ENCODE measurements at places on chromosomes 5 and 9.

DNA sequence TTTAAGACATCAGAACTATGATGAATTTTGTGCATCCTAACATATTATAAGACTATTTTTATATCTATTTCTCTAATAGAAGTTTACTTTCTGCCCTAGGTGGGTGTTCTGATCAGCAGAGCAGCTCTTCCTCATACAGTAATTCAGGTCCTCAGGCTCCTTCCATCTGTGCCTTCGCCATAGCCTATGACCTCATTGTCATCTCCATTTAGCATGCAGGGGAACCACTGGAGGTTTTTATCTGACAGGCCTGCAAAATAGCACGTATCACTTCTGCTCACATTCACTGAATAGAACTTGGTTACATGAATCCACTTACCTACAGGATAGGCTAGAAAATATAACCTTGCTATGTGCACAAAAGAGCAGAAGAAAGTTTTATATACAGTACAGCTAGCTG, 159.4 kb upstream of the CCNH start:
- DNase-seq, result no peak

GRCh38 chr9:106528158-106528557, 334.8 kb upstream of the ZNF462 start:
- DNase-seq, result no peak

DNA sequence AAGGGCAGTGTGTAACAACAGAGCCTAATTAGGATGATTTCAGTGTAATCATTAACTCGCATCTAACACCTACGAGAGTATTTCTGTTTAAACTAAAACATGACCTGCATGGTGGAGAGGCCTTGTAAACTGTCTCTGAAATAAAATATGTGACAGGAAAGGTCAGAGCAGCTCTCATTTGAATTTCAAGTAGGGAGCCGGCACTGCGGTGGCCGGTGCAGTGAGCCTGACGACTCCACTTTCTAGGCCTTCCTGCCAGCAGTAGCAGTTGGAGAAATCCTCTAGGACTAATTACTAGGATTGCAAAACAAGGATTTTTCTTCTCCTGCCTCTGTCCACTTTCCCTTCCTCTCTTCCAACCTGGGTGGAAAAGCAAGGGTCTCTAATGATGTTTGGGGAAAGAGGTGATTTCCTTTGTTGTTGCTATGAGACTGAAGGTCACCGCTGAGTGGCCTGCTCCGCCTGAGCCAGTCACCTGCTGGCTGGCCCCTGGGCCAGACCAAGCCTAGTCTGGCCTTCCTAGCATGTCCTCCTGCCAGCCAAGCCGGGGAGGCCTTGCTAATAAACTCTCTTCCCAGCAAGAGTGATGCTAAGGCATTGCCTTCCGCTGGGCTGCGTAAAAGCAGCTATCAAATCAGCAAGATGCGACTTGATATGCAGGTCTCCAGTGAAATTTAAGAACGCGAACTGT, 245.7 kb downstream of the PSAT1 start:
- no peak for DNase-seq

- no peak for DNase-seq
These were observed 25.0 kb upstream of the CCNH start for GRCh38 chr5:87437724-87438123.

- DNase-seq, result no peak
These were observed 195.5 kb downstream of the TMEM167A start for GRCh38 chr5:82881571-82882174.

DNA sequence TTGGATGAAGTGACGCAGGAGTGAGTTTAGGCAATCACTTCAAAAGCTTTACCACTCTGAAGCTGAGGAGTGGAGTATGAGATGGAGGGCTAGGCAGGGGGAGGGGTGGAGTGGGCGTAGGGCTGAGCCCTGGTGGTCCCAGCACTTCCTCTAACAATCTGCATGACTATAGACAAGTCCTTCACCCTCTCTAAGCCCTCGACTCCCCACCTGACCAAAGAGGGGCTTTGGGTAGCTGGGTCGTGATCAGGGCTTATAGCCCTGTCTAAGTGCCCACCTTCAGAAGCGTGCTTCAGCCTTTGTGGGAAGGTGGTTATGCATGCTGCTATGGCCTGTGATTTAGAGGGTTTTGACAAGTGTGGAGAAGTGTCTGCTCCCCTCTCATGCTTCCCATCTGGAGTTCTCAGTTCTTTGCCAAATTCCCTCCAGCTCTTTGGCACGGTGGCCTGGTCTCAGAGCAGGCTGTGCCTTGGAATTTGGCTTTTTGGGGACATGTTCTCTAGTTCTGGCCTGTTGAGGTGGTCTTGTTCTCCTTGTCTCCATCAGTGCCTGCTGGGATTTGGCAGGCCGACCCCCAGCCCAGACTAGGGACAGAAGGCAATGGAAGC, 53.0 kb downstream of the ACTBL2 start:
- DNase-seq, result no peak

DNA sequence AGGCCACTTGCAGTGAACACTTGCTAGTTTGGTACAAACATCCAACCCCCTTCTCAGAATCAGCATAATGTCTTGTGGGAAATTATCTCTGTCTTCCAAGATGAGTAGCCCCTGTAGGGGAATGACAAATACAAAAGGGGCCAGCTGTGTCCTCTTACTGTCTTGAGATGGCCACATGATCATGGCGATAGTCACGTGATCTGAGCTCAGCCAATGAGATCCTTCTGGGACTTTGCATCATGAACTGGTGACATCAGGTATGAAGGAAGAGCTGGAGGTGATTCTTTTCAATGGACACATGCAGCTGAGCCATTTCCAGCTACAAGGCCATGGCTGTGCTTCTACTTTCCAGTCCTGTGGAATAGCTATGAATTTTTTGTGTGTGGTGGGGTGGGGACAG, 206.3 kb downstream of the IRX1 start:
- no peak for DNase-seq

DNA sequence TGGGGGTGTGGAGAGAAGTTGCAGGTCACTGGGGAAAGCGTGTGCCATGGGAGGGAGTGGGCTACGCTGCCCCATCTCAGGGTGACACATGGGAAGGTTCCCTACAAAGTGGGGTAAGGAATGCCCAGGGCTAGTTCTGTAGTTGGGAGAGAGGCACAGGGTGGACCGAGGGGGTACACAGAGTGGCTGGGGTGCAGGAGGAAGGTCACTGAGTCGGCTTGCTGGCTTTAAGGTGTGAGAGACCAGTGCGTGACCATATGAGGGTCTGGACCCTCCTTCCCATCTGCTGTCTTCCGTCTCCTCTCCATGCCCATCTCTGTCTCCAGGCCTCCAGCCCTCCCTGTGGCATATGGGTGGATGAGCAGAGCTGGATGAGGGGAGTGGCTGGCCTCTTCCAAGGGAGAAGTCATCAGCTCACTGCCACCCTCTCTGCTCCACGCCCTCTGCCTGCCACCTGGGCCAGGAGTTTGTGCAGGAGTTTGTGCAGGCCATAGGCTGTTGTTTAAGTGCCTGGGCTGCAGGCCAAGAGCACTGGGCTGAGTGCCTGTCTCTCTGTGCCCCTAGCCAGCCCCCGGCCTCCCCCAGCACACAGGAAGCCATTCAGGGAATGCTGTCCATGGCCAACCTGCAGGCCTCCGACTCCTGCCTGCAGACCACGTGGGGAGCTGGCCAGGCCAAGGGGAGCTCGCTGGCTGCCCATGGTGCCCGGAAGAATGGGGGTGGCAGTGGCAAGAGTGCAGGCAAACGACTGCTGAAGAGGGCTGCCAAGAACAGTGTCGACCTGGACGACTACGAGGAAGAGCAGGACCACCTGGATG, 96.8 kb downstream of the PHF2 start:
- peak; percentile 5 for DNase-seq

DNA sequence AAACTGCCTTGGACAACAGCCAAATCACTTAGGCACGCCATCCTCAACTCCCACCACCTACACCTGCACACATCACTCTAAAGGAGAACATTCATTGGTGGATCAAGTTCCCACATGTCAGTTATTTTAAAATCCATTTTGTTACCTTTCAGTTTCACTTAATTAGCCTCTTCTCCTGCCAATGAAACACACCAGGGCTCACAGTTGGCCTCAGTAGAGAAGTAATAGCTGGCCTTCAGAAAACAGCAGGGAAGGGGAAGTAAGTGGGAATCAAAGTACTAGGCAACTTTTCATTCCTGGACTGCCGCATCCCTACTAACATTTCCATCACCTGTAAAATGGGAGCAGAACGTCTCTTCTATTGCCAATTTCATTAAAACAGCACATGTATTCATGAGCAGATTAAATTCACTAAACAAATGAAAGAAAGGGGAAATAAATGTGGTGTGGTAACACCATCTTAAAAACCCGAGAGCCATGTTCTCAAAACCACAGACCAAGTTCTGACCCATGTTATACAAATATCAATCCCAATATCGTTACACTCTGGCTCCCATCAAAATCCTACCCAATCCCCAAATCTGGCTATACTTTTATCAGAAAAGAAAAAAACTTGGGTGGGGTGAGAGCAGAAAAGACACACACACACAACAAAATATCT, 1.7 kb downstream of the SIL1 start:
- DNase-seq, result no peak

GRCh38 chr5:140049205-140049604, 6.1 kb upstream of the NRG2 start:
- DNase-seq, result no peak

DNA sequence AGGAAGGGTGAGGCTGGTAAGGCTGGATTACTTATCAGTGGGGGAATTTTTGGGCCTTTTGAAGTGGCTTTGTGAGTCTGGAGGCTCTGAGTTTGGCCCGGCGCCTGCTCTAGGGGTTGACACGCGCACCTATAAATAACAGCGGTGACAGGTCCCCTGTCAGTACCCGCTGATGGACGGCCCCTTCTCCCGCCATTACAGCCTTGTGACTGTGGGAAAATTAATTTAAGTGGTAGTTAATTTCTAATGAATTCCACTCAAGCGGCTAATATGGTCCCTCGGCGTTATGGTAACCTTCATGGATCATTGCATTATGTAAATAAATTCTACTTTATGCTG, 16.5 kb downstream of the MRPL36 start:
- no peak for DNase-seq

DNA sequence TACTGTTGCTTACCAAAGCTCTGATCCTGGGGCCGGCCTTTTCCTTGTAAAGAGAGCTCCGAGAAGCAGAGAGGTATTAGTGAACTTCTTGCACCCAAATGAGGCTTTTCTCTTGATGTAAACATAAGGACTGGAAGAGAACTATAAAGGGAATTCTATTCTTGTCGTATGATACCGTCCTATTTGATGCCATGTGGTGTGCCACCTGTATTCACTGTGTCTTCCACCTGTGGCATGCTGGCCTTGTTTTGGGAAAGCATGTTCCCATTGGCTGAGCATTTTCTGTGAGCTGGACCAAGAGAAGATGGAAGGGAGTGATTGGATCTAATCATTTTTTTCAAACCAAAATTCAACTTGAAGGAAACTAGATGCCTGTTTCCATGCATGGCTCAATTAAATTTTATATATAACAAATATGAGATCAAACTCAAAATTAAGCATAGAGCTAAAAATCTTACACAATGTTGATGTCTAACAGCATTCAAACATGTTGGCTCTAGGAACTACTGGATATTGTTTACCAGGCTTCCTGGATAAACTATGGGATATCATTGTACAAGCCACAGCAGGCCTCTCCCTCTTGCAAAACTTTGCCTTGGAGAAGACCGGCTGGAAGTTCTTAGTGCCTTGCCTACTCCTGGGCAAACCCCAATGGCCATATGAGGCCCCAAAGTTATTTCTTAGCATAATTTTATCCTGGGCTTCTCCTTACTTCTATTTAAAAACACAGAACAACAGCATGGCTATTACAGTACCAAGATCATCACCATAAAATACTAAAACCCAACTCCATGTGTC, 115.3 kb downstream of the TSSK1B start:
- DNase-seq, result no peak

DNA sequence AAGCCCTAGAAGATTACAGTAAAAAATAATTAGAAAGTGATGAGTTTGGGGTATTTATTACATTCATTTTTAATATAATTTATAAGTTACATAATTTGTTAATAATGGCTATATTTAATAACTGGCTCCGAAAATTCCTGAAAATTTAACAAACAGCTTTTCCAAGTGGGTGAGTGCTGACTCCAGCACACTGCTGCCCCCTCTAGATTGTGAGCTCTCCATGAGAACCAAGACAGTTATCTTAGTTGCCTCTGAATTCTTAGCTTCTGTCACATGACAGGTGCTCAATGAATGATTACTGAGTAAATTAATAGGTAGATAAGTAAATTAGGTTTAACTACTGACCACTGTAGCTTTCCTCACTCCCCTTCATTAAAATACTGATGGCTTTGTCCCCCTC, 7.8 kb downstream of the KLHL3 start:
- DNase-seq, result no peak

GRCh38 chr9:95572381-95573151, 55.8 kb upstream of the PTCH1 start:
- DNase-seq, result no peak

DNA sequence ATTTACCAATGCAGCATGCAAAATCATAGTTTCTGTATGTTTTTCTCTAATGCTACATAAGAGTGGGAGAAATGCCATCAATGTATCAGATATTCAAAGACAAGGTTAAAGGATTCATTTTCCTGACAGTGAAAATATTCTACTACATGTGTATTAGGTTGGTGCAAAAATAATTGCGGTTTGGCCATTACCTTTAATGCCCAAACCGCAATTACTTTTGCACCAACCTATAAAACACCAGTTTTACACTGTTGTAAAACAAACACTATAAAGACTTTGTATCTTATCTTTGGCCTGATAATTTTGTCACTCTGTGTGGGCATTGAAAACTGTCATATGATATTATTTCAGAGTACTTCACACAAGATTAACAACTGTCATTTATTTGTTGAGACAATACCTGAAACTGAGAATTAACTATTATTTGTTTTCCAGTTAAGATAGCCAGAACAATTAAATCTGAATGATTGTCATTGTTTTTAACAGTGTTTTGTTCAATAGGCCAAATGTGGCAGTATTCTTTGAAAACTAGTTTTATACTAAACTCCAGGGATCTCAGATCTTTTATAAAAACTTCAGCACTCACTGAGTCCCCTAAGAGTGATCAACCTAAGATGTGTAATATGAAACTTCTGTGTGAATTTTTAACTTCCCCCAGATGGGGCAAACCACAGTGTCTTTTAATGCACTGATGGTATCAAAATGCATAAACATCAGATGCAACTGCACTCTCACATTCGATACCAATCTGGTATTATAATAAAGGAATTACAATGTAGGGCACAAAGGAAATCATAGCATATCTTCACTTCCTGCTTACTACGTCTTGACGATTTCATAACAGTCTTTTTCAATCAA, 53.8 kb upstream of the FBN2 start:
- no peak for DNase-seq

DNA sequence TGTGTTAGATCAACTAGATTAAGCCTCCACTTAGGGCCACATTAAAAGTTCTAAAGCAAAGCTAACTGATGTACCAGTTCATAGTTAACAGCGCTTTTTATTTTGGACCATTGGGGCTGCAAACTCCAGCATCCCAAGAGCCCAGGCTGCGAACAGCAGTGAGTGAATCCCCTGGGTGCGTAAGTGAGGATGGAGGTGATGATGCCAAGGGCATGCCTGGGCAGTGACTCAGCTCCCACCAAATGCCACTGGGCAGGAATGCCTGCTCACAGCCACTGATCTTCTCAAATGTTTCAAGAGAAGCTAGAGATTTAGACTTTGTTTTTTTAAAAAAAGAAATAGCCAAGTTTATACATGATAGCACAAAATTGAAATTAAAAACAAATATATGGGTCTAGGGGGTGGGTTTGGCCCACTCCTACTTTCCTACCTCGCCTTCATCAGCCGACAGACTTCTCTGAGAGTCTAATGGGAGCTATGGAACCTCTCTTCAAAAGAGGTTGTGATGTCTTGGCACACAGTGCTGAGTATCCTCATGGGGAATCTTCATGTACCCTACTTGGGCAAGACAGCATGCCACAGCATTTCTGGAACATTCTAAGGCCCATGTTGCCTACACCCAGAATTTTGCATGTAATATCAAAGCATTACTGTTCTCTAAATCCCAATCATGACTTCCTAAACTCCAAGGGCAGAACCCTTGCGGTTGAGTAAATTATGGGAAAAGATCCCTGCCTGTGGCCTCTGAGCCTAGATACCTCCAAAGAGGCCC, 398.1 kb downstream of the EBF1 start:
- no peak for DNase-seq

All from ascending aorta (tissue), 2 donors.